Peyer's patch (tissue), 4 donors: ENCODE measurements at places on chromosomes 3 and 15. TPM values are rescaled to one million over a fixed set of nuclear protein-coding genes. Genes with fewer than 3 reads are reported as not detected.

Gene VILL
- total RNA-seq: 185 TPM

- DNase-seq: no peak
Observed at GRCh38 chr3:48899273-48899672, 591 bp upstream of the SLC25A20 start.

- DNase-seq: peak; percentile 15
Observed at GRCh38 chr3:127431066-127431465, 143.2 kb upstream of the PRR20G start.

DNA sequence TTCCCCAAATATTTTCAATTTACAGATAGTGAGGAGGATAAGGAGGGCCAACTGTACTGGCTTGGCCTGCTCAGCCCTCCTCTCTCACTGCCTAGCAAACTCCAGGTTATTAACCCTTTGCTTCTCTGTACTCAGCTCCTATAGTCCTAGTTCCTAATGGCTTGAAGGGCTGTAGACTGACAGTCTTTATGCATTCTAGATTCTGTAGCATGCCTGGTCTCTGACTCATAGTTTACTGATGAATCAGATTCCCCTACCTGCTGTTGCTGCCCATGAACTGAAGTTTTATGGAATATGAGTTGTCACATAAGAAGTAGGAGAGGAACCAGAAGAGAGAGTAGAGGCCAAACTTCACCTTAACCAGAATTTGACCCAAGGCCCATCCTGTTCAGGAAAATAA is 27.1 kb upstream of the MAP3K13 start:
- no peak for DNase-seq

GRCh38 chr3:192564611-192565010 is 162.7 kb downstream of the FGF12 start:
- no peak for DNase-seq

DNA sequence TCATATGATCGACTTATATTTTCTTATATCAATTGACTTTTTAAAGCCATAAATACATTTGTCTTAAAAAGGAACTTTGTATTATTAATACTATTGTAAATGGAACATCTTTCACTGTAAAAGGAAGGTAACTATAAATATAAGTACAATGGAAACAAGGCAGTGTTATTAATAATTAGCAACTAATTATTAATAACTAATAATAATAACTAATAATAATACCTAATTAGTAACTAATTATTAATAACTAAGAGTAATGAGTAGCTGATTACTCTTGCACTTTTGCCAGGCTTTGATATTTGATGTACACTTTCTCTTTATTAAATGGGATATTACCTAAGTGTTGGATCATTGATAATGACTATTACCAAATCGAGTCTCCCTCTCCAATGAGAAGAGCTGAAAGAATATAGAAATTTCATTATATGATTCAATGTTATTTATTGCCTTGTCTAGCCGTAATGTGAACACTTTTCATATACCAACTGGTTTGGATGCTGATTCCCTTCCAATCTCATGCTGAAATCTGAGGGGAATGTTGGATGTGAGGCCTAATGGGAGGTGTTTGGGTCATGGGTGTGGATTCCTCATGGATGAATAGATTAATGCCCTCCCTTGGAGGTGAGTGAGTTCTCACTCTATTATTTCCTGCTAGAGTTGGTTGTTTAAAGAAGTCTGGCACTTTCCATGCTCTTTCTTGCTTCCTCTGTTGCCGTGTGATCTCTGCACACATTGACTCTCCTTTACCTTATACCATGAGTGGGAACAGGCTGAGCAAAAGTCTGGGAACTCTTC is 202.1 kb upstream of the ZBTB20 start:
- DNase-seq: no peak
